ENCODE measurements at places on chromosomes 2 and 18.

GRCh38 chr18:29311580-29311979 lies 1134.7 kb upstream of the CDH2 start:
- DNase-seq, result no peak

DNA sequence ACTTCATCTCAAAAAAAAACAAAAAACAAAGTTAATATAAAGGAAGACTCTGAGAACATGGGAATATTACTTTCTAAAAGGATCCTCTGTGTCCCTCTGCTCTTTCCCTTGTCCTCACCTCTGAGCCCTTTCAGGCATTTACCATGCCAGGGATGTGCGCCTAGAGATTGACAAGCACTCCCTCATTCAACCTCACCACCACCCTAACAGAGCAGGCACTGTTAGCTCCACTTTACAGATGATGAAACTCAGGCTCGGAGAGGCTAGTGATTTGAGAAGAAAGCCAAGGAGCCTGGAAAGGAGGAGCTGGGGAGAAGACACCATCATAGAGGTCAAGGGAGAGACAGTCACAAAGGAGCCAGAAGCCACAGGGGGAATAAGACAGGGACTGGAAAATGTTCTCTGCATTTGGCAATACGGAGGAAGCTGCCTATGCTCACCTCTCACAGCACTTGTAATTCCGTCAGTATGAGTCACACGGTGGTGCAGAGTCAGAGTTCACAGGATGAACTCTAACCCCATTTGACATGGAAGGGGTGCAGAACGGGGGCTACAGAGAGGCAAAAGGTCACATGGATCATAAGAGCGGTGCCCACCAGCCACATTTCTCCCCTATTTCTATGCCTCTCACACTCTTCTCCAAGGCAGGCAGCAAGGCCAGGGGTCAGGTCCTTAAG lies 101.8 kb upstream of the NFU1 start:
- no peak for DNase-seq

DNA sequence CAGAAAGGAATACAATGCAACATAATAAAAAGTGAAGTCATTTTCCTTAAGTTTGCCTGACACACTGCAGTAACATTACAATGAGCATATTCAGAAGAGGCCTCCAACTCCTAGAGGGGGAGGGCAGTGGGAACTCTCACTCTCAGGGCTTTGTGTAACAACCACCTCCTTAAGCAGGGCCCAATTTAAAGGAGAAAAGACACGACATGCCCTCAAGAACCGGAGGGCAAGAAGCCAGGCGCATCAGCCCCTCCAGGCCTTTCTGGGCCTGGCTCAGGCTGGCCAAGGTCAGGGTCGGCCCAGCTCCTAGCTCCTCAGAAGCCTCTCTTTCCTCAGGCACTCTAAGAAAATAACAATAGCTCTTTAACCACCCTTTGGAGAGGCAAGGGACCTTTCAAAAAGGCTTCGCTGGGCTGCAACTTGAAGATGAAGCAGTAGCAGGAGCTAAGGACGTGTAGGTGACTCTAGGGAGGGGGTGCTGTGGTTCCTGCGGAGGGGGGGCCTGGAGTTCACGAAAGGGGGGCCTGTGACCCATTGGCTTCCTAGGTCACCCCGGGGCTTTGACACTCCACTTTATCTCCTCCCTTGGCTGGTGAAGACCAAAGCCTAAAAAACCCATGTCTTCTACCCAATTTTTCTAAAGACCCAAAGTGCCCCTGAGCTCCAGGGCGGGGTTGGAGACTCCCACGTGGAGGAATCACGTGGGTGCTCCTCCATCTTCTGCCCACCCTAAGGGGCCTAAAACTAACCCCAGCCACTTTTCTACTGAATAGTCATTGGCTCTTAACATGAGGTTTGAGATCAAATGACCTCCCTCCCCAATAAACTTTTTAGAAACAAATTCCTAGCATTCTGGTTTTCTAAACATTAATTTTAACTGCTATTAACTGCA lies 13.3 kb downstream of the SERTAD2 start:
- no peak for DNase-seq

GRCh38 chr18:79750980-79751571 lies 46.7 kb upstream of the KCNG2 start:
- no peak for DNase-seq

DNA sequence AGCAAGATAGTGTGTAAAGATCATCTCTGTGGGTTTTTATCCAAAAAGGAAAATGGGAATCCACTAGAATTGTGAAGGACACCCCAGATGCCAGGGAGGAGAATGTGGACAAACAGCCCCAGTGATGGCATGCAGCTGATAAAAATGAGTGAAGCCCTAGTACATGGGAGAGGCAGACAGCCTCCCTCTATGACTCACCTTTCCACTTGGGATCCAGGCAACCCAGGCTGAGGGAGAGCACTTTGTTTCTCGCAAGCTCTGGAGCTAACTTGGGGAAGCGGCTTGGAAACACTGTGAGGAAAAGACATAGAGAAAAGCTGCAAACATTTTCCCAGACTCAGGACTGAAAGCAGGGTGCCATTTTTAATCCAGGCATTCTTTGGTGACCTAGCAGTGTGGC lies 5.3 kb upstream of the FLACC1 start:
- no peak for DNase-seq

- DNase-seq, result no peak
Measured at GRCh38 chr2:231332872-231333500, 62.5 kb upstream of the B3GNT7 start.

GRCh38 chr18:35983818-35984217 lies 11.3 kb downstream of the RMP24 start:
- no peak for DNase-seq

- no peak for DNase-seq
Measured at GRCh38 chr2:60677356-60677755, 78.7 kb upstream of the PAPOLG start.

DNA sequence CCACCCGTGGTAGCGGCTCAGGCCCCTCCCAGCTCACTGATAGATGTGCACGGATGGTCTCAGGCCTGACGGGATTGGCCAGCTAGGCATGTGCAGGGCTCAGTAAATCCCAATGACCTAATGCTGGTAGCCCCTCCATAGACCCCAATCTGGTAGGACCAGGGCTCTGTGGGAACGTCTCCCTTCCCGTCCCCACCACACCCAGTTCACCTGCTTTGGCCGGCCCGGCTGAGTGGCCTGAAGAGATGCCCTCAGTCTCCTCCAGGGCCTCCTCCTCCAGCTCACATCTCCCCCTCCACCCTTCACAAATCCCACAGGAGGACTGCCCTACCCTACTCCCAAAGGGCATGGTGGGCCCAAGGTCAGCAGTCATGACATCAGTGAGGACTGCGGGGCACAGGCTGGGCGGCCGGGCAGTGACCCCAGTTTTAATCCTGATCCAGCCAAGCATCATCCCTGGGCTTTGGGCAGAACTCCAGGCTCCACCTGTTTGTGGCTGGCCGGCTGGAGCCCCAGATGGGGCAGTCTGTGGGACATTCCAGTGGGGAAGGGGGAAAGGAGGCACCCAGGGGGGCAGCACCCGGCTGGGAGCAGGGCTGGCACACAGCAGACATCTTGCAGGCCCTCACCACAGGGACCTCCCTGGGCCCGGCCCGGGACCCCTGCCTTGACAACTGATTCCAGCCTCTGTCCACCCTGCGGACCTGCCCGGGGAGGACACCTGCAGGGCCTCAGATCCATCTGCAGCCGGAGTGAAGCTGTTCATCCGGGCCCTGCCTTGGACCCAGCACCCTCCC lies 2.3 kb downstream of the KIF1A start:
- DNase-seq, result no peak

DNA sequence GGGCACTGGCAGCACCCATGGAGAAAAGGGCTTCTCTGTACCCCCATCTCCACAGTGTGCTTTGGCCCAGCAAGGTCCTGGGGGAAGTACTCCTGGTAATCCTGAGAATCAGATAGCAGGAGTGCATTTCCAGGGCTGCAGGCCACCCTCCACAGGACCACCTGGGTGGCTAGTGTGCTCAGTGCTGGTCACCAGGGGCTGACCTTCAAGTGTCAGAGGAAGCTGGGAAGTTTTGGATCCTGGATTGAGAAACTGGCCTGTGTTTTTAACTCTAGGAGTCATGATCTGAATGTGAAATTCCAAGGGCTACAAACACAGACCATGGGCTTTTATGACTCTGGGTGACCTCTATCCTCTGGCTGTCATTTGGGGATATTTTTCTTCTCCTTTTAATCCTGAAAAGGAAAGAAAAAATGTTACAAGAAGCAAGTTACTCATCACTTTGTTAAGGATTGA lies 9.3 kb downstream of the RHOB start:
- no peak for DNase-seq

DNA sequence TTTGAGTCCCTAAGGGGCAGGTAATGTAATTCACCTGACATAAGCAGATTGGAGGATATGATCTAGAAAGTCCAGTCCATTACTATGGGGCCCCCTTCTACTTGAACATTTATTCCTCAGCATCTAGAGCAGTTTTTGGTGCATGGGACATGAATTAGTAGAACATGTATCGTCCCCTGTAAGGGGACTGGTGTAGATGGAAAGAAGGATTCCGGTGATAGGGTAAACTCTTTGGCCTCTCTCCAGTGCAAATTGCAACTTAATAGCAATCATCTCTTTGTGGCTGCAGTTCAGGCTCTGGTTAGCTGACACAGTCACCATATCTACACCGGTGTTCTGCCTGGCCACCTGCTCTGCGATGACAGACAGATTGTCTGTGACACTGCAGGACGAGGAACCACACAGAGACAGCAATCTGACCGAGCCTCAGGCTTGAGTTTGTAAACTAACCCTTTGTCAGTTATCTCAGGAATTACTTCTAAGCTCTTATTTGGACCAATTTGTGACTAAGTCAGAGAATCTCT lies 6.4 kb upstream of the SLC8A1 start:
- DNase-seq, result no peak

DNA sequence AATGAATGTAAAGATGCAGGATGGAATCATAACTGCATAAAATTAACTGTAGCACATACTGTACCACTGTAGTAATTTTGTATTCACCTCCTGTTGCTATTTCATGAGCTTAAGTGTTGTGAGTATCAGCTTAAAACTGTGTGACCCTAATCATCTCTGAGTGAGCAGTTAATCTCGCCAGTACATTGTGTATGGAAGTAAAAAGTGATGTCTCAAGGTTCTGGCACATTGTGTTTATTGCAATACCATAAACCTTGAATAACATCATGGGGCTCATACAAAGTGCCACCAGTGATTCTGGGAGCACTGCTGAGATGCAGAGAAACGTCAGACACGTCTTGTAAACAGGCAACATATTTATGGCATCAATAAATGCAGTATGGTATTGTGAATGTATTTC lies 124.5 kb downstream of the PMAIP1 start:
- DNase-seq, result no peak

DNA sequence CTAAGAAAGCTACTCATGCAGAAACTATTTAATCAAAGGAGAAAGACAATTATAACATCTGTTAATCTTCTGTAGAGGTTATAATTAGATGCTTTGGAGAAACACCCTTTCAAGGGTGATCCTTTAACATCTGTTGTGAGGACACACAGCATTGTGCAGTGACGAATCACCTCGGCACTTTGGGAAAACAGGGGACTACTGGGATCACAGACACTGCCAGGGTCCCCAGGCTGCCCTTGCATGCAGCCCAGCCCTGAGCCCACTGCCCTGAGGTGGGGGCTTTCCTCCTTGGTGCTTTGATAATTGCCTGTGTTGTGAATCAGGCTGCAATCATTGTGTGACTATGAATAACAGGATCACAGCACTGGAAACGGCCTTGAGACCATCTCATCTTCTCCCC lies 10.6 kb downstream of the NCKAP5 start:
- DNase-seq, result no peak

DNA sequence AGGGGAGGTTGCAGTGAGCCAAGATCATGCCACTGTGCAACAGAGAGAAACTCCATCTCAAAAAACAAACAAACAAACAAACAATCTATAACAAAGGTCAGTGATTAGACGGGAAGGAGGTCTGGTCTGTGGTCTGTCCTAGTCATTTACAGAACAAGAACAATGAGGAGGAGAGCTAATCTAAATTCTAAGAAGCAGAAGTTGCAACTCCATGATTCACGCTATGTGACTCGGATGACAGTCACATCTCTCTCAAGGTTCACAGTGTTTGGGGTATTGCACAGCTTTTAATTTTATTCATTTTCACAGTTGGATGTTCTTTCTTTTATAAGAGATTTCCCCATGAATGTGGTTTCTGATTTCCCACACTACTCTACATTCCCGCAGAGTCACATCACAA lies 218.7 kb upstream of the PIEZO2 start:
- DNase-seq, result no peak

- no peak for DNase-seq
Measured at GRCh38 chr2:64760128-64760527, 106.4 kb upstream of the SERTAD2 start.

- DNase-seq, result no peak
Measured at GRCh38 chr2:147800316-147800715, 44.5 kb upstream of the ACVR2A start.

DNA sequence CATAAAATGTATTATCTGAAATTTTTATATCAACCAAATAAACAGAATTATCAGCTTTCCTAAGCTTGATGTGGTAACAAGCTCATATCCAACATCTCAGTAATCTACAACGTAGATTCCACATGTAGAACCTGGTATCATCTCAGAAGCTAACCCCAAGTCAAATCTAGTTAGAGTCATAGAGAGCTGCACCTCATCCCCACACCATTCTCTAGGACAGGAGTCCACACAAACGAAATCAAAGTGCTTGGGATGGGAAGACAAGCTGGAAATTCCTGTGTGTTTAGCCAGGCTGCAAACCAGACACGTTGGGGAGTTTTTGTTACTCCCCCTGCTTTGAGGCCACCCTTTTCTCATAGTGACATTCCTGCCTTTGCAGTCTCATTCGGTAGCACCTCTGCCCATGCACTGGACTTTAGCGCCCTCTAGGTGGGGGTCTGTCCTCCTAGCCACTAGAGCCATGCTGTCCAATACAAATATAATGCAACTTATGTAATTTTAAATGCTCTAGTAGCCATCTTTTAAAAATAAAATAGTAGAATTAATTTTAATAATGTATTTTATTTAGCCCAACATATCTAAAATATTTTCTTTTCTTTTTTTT lies 28.1 kb upstream of the SATB2 start:
- peak; percentile 22 for DNase-seq

DNA sequence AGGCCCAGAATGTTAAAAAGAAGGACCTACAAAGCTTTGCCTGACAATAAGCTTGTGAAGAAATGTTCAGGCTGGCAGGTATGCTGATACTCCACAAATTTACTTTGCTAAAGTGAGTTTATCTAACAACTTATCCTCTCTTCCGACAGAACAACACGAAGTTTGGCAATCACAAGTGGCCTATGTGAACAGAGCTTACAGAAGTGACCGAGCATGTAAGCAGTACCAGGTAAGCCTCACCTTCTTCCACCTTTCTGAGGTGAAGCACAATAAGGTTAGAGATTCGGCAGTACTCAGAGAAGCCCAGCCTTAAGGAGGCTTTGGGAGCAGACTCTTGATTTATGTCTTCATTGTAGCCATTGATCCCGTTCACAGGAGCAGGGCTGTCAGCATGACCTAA lies 9.0 kb upstream of the LCT start:
- no peak for DNase-seq

Measured in CMK (cell line).